ENCODE measurements at places on chromosomes 3 and 15.

DNA sequence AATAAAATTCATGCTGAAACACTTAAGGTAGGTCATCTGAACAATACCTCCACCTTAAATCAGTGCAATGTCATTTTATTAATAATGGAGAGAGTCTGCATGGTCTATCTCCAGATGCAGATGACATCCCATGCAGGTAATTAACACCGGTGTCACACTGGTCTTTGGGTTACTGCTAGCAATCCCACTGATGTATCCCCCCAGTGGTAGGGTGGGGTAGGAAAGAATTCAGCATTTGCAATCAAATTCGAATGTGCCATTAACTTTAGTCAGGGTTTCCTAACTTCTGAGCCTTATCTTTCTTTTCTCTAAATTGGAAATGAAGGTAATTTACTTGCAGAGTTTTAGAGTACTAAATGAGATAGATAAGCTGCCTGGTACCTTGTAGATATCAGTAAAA is 44.4 kb downstream of the KIF15 start:
- DNase-seq = no peak

DNA sequence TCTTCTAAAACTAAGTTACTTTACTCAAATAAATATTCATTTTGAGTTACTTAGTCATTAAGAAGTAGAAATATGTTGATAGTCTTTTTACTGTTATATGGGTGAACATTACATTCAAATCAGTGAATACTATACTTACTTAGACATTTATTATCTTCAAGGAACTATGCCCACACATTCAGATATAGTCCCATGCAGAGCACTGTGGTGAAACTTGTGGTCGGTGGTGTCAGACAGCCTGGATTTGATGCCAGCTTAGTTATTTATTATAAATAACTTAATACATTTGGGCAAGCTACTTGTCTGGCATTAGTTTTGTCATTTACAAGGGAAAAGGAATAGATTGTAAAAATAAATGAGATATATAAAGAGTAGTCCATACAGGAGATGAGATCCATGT is 149.5 kb downstream of the RAP2B start:
- no peak for DNase-seq

DNA sequence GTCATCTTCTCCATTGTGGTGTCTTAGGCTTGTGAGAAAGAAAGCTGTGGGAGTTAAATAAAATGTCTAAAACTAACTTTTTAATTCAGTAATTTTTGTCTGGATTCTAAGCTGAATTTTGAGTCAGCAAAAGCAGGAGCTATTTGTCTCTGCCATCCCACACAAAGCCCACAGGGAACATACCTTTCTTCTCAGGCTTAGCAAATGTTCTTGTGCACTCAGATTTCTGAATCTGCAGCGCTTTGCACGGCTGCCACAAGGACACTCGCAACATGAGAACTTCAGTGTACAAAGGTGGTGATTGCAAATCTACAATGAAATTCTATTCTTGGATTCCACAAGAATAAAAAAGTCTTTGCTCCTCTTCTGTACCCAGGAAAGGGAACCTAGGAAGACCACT is 88.2 kb upstream of the RNF7 start:
- DNase-seq = no peak

- no peak for DNase-seq
Observed at GRCh38 chr3:109109574-109109973, 8.4 kb downstream of the MORC1 start.

- no peak for DNase-seq
Observed at GRCh38 chr15:100914876-100915275, 4.3 kb upstream of the LRRK1 start.

- no peak for DNase-seq
Observed at GRCh38 chr3:98759629-98760028, 3.5 kb upstream of the ST3GAL6 start.

- DNase-seq = no peak
Observed at GRCh38 chr15:57962887-57963286, 102.6 kb downstream of the ALDH1A2 start.

GRCh38 chr3:194255252-194256039 is 95.7 kb downstream of the CPN2 start:
- DNase-seq = peak; percentile 21
